ENCODE measurements at places on chromosomes 2 and 18. TPM values are rescaled to one million over a fixed set of nuclear protein-coding genes. Genes with fewer than 3 reads are reported as not detected.

GRCh38 chr18:64191069-64191468 lies 42.2 kb upstream of the LINC00305 start:
- H3K4me1 ChIP-seq: no peaks in the 10 kb centered on the region
- no peak overlapping the region for H3K27ac ChIP-seq
- no peak overlapping the region for H3K4me3 ChIP-seq
- no peaks in the 10 kb centered on the region for H3K27me3 ChIP-seq

GRCh38 chr2:113755835-113756354 lies 547 bp downstream of the SLC35F5 start:
- H3K4me1 ChIP-seq: peaks cover 27% of the 10 kb centered on the region
- peak overlapping the region; percentile 82 for H3K4me3 ChIP-seq
- H3K27ac ChIP-seq: peak overlapping the region; percentile 83
- peak; percentile 59 for DNase-seq
- H3K36me3 ChIP-seq: peaks cover 12% of the 10 kb centered on the region
- no peaks in the 10 kb centered on the region for H3K27me3 ChIP-seq

DNA sequence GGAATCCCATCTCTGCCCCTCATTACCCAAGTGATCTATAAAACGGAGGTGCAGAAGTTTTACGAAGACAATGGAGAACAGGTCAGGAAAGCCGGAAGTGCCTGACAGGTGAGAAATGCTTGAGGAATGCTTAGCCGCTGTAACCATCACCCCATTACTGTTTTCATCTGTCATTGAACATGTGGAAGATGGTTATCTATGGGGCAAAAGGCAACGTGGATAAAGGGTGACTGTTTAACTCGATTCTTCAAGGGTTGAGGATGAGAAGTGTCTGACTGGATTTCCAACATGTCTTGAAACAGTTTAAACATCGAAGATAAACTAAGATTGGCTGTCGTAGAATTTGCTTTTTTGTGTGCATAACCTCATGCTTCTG lies 17.3 kb downstream of the HK2 start:
- DNase-seq: peak; percentile 80
- H3K36me3 ChIP-seq: peaks cover 12% of the 10 kb centered on the region
- H3K27me3 ChIP-seq: no peaks in the 10 kb centered on the region
- peaks cover 50% of the 10 kb centered on the region for H3K4me1 ChIP-seq

DNA sequence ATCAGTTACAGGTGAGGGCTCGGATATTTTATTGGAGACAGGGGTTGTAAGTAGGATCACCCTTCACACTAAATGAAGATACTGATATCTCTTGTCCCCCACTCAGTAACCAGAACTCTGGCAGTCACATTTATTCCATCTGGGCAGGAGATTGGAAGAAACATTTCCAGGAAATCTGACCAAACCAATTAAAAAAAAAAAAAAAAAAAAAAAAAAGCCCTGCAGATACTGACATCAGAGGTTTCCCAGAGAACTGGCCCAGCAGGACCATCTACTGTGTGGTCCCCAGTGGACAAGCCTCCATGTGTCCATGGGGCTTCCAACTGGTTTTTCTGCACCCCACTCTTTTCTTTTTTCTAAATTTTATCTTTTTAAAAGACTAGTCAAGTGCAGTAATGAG lies 41.3 kb downstream of the SH2D6 start:
- H3K27me3 ChIP-seq: no peaks in the 10 kb centered on the region
- no peak for DNase-seq
- H3K27ac ChIP-seq: no peak overlapping the region
- peaks cover 17% of the 10 kb centered on the region for H3K4me1 ChIP-seq
- H3K4me3 ChIP-seq: no peak overlapping the region

- H3K4me3 ChIP-seq: no peak overlapping the region
- no peak for DNase-seq
- no peaks in the 10 kb centered on the region for H3K27me3 ChIP-seq
Observed at GRCh38 chr2:47301277-47301618, 101.7 kb upstream of the MSH2 start.

GRCh38 chr2:172168917-172169346 lies 66.2 kb upstream of the DLX2 start:
- H3K27ac ChIP-seq: no peak overlapping the region
- no peaks in the 10 kb centered on the region for H3K27me3 ChIP-seq
- peaks cover 6% of the 10 kb centered on the region for H3K4me1 ChIP-seq
- peak; percentile 54 for DNase-seq

DNA sequence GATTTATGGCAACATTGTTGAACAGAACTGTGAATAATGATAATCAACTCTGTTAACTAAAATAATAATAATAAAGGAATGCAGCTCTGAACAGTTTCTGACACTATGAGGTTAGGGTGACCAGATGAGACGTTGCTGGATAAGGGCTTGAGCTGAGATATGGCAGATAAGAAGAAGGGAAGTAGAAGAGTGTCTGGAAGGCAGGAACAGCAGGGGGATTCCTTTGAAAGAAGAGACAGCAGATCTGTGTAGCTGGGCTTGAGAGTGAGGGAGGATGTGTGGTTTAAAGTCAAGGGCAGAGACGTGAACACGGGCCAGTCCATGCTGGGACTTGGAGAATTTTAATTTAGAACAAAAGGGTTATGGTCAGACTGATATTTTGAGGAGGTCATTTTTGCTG lies 273.1 kb upstream of the SLC14A2 start:
- 0 out of 2 replicates have a peak, but pooled peaks cover 3% of the 10 kb centered on the region for H3K4me1 ChIP-seq
- no peak overlapping the region for H3K27ac ChIP-seq
- H3K36me3 ChIP-seq: no peaks in the 10 kb centered on the region
- no peak overlapping the region for H3K4me3 ChIP-seq
- no peaks in the 10 kb centered on the region for H3K27me3 ChIP-seq

- no peak overlapping the region for H3K4me3 ChIP-seq
- no peaks in the 10 kb centered on the region for H3K27me3 ChIP-seq
- no peaks in the 10 kb centered on the region for H3K36me3 ChIP-seq
- H3K27ac ChIP-seq: no peak overlapping the region
- no peak for DNase-seq
- H3K4me1 ChIP-seq: peaks cover 59% of the 10 kb centered on the region
Observed at GRCh38 chr2:216557820-216558219, 59.2 kb downstream of the RPL37A start.

DNA sequence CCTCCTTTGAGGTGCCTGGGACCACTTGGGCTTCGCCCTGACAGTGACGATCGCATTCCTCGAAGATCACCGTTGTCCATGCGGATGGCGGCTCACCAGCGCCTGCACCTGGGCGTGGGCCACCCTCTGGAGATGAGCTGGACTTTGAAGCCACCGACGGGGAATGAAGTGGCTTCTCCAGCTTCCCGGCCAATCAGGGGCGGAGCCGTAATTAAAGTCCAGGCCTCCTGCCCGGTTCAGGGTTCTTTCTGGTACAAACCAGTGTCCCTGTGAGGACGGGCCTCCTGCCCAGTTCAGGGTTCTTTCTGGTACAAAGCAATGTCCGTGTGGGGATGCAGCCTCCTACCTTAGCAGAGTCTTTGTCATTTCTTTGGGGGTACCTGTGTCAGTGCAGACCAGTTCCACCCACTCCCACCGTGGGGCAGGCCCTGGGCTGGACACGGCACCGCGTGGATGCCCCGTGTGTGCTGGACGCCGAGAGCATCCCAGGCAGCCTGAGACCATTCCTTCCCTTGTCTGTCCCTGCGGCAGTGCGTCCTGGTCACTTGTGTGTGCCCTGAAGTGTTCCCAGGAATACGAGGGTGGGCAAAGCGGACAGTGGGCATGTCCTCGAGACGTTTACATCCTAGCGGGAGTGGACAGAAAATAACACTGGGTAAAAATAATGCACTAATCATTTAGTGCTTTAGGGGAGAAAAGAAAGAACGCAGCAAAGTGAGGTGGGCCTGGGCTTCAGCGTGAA lies 55.0 kb downstream of the KCNG2 start:
- no peak for DNase-seq
- no peak overlapping the region for H3K27ac ChIP-seq
- no peak overlapping the region for H3K4me3 ChIP-seq
- H3K36me3 ChIP-seq: no peaks in the 10 kb centered on the region

DNA sequence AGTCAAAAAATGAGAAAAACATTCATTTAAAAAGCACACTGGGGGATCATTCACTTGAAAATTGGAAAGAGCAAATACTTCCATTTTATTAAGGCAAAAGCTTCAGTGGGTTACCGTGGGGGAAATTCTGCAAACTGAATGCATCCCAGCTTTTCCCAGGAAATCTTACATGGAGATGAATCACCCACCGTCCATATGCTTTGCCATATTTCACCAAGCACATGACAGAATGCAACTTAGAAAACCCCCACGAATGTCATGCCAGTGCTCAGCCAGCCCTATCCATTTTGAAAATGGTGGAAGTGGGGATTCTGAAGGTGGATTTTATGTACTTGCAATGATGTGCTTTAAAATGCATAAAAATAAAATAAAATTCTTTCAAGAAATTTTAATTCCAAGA lies 485.5 kb upstream of the ID2 start:
- H3K4me1 ChIP-seq: peaks cover 12% of the 10 kb centered on the region
- no peak overlapping the region for H3K4me3 ChIP-seq
- no peaks in the 10 kb centered on the region for H3K36me3 ChIP-seq
- H3K27ac ChIP-seq: no peak overlapping the region
- DNase-seq: no peak
- H3K27me3 ChIP-seq: no peaks in the 10 kb centered on the region

GRCh38 chr2:66441581-66442320 lies 6.8 kb downstream of the MEIS1 start:
- H3K27ac ChIP-seq: peak overlapping the region; percentile 84
- DNase-seq: peak; percentile 45
- no peaks in the 10 kb centered on the region for H3K27me3 ChIP-seq

Gene HTR2B
- polyA plus RNA-seq: 0.15 TPM

Gene HNRNPA3
- polyA plus RNA-seq: 47.1 TPM

Measured in GM23248 (cell line).